ENCODE measurements at places on chromosomes 7 and 10.

GRCh38 chr7:134910214-134910890 lies 76.0 kb upstream of the AGBL3 start:
- DNase-seq, result no peak

DNA sequence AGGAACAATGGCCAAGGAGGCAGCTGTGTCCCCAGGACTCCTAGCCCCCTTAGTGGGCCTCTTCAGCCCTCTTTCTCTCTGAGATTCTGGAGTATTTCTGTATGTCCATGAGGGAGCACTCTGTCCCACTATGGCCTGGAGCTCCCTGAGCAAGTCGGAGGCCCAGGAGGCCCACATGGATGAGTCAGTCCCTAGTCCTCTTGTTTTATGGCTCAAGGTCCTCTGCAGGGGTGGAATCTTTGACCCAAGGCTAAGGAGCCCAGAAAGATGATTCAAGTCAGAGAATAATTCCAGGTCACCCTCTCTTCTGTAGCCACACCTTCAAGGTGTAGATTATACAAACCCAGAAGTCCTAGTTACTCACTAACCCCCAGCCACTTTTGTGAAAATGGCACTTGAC lies 125.6 kb downstream of the PLXNA4 start:
- DNase-seq, result no peak

- no peak for DNase-seq
Measured at GRCh38 chr7:18151422-18151821, 123.8 kb upstream of the PRPS1L1 start.

DNA sequence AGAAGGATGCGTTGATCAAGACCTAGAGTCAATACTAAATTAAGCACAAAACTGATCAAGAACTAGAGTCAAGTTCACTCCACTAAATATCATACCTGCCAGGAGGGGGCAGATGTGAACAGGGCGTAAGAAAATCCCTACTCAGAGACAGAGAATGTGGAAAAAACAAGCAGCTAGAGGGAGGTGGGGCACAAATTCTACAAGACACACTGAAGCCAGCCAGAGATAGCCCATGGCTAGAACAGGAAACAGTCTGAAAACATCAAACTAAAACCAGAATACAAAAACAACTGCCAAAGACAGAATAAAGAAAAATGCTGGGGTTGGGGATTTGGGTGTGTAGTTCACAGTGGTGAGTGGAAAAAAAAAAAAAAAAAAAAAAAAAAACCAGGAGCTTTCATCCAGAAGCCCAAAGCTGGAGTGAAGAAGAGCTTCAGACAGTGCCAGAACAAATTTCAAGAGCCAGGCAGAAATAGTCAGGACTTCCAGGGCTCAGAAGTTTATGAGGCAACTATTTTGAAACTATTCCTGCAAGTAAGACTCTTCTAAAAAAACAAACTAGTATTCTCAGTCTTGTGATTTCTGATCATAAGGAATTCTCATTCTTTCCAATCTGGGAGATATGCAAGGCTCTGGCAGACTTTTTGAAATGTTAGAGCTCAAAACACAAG lies 118.3 kb downstream of the CCDC71L start:
- peak; percentile 6 for DNase-seq

- no peak for DNase-seq
Measured at GRCh38 chr7:8105449-8106095, 137.0 kb downstream of the GLCCI1 start.

- DNase-seq, result no peak
Measured at GRCh38 chr7:127857464-127857841, 173.8 kb downstream of the LRRC4 start.

DNA sequence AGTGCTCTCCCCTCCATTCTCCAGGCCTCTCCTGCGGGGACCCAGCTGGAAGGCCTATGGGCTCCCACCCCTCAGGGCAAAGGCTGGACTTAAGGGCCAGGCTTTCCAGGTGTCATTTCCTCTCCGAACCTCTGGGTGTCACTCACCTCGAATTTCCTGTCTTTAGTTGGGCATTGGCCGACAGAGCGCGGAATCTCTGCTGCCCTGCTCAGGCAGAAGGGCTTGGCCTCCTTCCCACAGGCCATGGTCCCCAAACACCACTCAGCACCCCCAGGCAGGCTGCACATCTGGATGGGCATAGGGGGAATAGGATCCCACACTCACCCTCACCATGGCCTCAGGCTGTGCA lies 212.9 kb downstream of the CCSER2 start:
- no peak for DNase-seq

DNA sequence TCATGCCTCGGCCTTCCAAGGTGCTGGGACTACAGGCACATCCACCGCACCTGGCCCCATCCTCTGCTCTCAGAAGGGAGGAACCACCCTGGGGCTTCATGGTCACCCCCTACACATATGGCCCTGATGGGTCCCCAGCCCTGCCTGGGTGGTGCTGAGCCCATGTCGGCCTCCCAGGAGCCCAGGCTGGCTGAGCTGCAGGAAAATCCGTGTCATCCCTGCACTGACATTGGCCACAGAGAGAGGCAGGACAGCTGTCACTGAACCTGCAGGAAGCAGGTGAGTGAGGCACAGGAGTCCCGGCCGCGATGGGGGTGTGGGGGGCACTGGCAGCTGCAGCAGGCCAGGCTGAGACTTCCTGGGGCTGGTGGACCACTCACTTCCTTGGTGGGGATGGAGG lies 8.0 kb downstream of the GRIFIN start:
- DNase-seq, result no peak

DNA sequence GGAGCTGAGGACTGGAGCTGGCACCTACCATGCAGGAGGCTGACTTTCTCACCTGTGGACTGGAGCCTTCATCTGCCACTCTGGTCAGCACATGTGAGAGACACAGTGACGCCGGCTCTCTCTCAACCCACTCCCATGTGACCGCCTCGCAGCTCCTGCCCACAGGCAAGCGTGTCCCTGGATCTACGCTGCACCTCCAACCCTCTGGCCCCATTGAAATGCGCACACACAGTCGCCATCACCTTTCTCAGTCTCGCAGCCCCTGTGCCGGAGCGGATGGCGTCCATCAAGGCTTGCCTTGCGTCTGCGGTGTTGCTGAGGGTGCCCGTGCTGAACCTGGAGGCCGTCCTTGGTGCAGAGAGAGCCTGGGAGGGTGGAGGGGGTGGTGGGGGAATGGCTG lies 242.2 kb upstream of the GRB10 start:
- DNase-seq, result no peak

- DNase-seq, result peak; percentile 41
Measured at GRCh38 chr7:78020136-78020873, 221.7 kb downstream of the PHTF2 start.

GRCh38 chr10:120713573-120714205 lies 137.5 kb upstream of the WDR11 start:
- no peak for DNase-seq

GRCh38 chr10:76717141-76717540 lies 920.5 kb downstream of the KCNMA1 start:
- DNase-seq, result no peak

DNA sequence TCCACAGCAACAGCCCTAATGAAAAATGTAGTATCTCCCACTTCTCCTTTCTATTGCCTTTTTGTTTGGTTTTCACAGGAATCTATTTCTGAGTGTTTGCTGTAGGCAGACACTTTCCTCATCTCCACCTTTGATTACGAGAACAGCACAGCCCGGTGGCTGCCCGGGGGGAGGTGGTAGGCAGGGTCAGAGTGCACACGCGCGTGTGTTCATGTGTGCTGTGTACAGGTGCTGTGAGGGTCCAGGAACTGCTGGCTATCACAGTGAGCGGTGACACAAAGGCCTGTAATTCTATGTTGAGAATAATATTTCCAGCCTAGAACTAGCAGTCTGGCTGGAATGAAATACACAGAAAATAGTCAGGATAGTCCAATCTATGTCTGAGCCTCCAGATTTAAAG lies 212.8 kb downstream of the ADARB2 start:
- DNase-seq, result no peak

DNA sequence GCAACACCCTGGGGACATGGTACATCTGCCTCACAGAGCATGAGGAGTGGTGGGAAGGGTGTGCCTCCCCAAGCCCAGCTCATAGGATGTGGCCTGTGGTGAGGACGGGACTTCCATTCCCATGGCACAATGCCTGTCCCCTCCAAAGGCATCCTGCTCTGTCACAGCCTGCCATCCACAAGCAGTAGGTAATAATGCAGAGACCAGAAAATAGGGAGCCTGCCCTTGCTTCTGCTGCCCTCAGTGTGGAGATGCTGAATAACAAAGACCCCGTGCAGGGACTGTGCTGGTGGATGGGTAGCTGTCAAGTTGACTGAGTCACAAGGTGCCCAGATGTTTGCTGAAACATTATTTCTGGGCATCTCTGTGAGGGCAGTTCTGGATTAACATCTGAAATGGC lies 199.9 kb upstream of the GRB10 start:
- no peak for DNase-seq

DNA sequence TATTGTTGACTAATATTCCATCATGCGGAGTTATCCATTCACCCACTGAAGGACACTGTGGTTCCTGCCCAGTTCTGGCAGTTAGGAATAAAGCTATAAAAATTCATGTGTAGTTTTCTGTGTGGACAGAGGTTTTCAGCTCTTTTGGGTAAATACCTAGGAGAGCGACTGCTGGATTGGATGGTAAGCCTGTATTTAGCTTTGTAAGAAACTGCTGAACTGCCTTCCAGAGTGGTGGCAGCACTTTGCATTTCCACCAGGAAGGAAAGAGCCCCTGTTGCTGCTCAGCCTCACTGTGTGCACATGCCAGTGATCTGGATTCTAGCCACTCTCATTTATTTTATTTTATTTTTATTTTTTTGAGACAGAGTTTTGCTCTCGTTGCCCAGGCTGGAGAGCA lies 14.2 kb downstream of the ZNF775 start:
- no peak for DNase-seq

- no peak for DNase-seq
Measured at GRCh38 chr7:47292832-47293309, 289.0 kb downstream of the TNS3 start.

DNA sequence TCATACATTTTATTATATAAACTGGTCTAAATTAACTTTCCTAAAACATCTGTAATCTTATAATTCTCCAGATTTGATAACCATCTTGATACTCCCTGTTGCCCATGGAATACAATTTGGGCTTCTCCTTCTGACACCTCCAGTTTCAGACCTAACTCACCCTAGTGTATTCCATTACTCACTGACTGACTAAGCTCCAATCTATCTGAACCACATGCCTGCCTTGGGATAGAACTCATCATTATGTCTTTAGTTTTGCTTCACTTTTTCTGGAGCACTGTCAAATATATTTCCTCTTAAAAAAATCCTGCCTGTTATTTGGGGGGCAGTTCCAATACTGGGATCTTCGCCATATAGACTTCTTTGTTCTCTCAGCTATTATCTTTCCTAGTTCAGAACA lies 4.9 kb upstream of the FOXP2 start:
- no peak for DNase-seq
